ENCODE measurements at places on chromosomes 5 and 9.

DNA sequence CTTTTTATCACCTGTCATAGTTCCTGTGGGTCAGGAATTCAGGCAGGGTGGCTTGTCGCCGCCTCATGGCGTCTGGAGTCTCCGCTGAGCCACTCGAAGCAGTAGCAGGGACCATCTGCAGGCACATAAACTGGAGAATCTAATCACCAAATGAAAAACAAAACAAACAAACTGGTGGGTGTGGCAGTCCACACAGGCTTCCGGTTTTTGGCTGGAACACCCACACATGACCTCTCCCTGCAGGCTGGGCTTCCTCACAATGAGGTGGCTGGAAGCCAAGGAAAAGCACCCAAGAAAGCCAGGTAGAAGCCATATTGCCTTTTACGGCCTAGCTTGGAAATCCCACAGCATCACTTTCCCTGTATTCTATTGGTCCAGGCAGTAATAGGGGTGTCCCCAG lies 197.0 kb downstream of the SYK start:
- no peak for DNase-seq

DNA sequence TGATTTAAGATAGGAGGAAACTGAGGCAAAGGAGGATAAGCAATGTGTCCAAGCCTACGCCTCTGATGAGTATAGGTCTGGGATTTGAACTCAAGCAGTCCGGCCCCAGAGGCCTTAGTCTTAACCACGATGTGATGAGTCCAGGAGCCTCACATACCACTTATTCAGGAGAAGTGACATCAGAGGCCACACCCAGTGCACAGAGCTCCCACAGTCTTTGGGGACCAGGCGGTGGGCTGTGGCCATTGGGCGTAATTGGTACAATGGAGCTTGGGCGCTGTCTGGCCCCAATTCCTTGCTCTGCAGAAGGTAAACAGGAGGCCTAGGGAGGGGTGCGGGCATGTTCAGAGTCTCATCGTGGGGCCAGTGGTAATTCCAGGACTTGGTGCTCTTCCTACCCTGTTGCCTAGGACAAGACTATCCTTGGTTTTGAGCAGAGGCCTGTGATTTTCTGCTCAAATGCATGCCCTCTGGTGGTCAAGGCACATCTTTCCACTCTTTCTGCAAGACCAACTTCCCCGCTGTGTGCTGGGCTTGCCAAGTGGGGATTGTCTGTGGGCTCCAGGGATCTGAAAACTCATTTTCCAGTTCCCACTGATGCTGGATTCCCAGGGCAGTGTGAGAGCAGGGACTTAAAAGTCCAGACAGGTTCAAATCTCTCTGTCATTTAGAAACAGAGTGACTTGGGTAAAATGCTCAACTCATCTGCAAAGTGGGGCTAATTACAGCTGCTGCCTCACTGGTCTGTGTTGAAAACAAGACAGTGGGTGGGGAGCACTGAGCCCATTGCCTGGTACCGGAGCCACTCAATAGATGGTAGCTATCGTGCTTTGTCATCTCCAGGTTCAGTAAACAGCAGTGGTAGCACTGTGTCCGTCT lies 15.8 kb downstream of the NDST1 start:
- no peak for DNase-seq

GRCh38 chr5:8473827-8474568 lies 605.0 kb downstream of the MTRR start:
- DNase-seq: no peak

DNA sequence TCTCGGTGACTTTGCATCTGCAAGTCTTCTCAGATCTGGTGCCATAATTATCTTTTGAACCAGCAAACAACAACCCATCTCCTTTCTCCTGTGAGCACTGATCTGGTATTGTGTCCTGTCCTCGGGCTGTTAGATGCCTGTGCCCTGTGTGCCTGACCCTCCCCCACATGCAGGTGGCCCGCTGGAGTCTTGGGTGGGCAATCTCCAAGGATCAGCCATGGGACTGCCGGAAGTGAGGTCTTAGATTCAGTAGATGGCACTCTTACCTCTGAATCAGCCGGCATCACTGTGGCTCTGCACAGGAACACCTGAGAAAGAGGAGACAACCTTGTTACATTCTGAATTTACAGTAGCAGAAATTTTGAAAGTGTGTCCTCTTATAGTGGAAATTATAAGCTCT lies 172.4 kb downstream of the IRX2 start:
- DNase-seq: no peak

DNA sequence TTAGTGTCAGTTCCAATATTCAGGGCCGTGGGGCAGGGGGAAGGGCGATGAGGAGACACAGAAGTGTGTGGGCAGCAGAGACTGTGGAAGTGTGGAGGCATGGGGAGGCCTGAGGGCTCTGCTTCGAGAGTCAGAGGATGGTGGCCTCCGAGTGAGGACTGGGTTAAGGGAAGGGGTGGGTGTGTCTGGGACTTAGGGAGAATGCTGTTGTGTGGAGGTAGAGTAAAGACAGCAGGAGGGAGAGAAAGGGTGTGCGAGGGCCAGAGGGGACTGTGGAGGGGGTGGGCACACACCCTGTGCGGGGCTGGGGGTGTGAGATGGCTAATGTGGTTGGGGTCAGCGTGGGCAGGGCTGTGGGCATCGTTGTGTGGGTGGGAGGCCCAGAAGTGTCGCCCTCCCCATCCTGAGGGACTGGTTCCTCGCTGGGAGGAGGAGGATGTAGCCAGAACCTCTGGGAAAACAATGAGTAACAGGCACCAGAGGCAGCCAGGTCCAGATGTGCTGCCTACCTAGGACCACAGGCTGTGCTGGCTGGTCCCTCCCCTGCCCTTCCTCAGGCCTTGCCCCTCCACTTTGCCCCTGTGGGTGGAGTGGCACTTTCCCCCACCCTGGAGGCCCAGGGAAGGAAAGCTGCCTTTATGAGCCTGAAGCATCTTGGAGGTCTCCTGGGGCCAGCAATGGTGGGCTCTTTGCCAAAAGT lies 4.2 kb downstream of the USP20 start:
- DNase-seq: no peak

DNA sequence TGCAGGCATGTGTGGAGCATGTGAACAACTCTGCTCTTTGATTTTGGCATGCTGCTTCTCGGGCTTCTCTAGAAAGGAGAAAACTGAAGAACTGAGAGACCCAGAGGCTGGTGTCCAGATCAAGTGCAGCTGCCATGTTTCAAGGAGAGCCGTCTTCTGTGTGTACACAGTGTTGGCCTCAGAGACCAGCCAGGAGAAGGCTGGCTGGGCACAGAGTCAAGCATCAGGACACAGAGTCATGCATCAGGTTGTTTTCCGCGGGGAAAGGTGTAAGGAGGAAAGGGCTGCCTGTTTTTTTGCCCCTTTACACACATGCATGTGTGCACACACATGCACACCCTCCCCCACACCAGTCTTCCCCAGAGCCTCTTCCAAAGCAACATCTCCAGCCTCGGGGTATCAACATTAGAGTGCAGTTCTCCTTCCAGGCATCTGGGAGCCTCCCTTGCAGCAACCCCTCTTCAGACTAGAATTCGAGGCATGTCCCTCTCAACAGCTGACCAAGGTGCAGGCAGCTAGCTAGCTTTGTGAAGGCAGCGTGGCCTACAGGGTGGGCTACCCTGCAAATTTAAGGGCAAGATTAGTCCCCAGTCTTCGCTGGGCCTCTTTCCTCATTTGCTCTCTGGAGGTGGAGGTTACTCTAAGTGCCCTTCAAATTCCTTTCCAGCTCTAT lies 180.9 kb downstream of the AOPEP start:
- no peak for DNase-seq

GRCh38 chr9:138115506-138115905 lies 237.9 kb downstream of the CACNA1B start:
- DNase-seq: no peak

DNA sequence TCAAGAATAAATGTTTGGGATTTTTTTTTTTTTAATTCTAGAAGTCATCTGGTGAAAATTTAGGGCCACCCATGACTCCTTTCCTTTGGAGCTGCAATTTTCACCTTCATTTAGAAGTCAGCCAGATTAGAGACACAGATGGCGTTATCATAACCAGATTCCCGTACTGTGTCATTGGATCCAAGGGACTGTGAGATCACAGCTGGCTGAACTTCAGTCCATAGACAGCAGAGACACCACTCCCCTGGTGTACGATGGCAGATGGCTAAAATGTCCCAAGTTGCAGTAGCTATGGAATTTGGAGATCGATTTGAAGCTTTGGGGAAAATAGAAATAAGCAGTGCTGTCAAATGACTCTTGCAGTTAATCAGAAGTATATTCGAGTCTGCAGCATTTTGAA lies 216.3 kb downstream of the RFK start:
- DNase-seq: no peak

GRCh38 chr5:72611118-72611730 lies 104.0 kb upstream of the ZNF366 start:
- DNase-seq: peak; percentile 46

- DNase-seq: no peak
These were observed 916 bp downstream of the TOR1A start for GRCh38 chr9:129822898-129823541.

DNA sequence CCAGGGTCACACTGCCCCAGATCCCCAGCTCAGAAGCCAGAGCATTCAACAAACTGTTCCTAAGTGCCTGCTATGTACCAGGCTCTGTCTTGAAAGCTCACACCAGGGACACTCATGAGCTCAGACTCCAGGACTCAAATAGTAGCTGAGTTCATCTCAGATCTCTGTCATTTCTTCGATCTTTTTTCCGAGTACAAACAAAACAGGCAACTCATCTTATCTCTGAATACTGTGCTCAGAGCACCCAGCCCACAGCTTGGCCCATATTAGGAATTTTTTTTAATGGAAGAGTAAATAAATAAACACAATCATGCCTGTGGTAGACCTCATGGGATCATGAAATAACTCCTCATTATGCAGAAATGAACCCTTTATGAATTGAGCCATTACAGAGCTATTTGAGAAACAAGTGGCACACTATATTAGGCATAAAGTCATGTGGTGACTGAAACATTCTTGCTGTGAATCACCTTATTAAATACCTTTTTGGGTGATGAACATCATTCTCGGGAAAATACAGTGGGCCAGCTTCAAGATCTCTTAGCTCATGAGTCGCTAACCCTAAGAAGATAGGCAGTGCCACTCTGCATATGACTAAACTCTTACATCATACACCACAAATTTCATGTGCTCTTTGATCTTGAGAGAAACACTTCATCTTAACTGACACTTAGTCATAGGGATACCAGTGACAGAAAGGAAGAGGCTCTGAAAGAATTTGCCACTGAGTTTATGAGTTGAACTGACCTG lies 9.9 kb downstream of the SH3RF2 start:
- no peak for DNase-seq

GRCh38 chr5:154313360-154314017 lies 123.0 kb downstream of the GALNT10 start:
- no peak for DNase-seq

DNA sequence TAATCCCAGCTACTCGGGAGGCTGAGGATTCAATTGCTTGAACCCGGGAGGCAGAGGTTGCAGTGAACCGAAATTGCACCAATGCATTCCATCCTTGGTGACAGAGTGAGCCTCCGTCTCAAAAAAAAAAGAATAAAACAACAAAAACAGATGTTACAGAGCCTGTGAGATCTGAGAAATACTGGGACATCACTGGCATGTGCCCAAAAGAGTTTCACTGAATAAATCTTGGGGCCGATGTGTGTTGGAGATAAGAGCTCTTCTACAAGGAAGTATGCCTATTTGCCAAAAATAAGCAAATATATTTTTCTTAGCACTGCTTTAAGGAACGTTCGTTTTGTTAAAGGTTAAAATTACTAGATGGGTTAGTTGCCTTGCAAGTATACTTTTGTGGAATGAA lies 55.1 kb downstream of the KIAA1958 start:
- DNase-seq: no peak

GRCh38 chr5:50800410-50800809 lies 134.0 kb downstream of the PARP8 start:
- no peak for DNase-seq

- DNase-seq: no peak
These were observed 118.7 kb downstream of the PJA2 start for GRCh38 chr5:109291090-109291489.

- no peak for DNase-seq
These were observed 122.8 kb downstream of the DPYSL3 start for GRCh38 chr5:147387109-147387508.

DNA sequence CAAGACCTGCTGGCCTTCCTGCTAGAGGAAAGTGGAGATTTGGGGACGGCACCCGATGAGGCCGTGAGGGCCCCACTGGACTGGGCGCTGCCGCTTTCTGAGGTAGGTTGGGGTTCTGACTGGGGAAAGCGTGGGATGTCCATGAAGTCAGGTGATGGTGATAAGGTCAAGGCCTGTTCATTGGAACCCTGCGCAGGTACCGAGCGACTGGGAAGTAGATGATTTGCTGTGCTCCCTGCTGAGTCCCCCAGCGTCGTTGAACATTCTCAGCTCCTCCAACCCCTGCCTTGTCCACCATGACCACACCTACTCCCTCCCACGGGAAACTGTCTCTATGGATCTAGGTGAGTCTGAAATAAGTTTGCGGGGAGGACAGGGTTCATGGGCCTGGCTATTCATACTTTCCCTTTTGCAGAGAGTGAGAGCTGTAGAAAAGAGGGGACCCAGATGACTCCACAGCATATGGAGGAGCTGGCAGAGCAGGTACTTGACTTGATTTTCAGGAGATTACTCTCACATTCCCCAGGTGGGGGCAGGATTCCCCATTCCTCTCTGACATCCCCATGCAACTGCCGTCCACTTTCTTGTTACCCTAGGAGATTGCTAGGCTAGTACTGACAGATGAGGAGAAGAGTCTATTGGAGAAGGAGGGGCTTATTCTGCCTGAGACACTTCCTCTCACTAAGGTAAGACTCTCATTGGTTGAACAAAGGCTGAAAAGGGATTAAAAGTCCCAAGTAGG lies 505 bp downstream of the CREB3 start:
- peak; percentile 12 for DNase-seq

All from NCI-H1694 (cell line).